ENCODE measurements at places on chromosomes 7 and 10. TPM values are rescaled to one million over a fixed set of nuclear protein-coding genes. Genes with fewer than 3 reads are reported as not detected.
A peak's percentile ranks its signal among the peaks of the same experiment; 100 is the strongest.

DNA sequence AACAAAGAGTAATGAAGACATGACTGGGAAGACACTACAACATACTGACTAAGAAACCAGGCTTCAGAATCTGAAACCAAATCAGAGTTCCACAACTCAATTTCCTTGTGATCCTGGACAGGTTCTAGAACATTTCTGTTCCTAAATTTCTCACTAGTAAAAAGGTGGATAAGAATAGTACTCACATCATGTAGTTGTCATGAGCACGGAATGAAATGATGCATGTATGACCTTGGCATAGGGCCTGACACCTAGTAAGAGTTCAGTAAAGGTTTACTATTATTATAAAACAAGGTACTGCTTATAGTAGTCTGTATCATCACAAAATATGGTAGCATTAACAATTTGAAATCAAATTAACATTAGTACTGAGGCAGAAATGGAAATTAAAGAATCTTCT, 19.9 kb downstream of the DOCK4 start:
- no peaks in the 10 kb centered on the region for H3K27me3 ChIP-seq
- DNase-seq = no peak
- no peak overlapping the region for H3K4me3 ChIP-seq
- no peak overlapping the region for H3K27ac ChIP-seq
- peaks cover 2% of the 10 kb centered on the region for H3K36me3 ChIP-seq
- peaks cover 25% of the 10 kb centered on the region for H3K4me1 ChIP-seq

Gene CCDC146
- 29.6 TPM for total RNA-seq

DNA sequence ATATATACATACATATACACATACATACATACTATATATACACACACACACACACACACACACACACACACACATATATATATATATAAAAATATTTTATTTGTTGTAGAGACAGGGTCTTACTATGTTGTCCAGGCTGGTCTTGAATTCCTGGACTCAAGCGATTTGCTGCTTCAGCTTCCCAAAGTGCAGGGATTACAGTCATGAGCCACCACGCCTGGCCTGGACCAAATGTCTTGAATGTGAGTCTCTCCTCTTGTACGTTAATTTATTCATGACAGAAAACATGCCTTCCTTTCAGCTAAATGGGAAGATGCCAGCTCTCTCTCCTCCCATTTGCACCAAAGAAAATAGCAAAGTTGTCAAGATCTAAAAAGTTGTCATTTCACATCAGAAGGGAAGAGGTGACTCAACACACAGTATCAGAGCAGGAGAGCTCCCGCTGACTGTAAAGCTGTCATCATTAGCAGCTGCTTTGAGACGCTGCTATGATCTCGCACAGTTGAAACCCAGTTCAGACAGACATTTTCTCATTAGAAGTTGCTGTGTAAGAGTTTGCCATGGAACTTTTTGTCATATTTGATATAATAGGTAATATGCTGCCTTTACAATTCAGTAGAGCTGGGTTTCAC, 224.3 kb downstream of the SFMBT2 start:
- H3K4me1 ChIP-seq = no peaks in the 10 kb centered on the region
- peaks cover 9% of the 10 kb centered on the region for H3K36me3 ChIP-seq
- H3K27ac ChIP-seq = no peak overlapping the region

Gene TLX1
- not detected for total RNA-seq

DNA sequence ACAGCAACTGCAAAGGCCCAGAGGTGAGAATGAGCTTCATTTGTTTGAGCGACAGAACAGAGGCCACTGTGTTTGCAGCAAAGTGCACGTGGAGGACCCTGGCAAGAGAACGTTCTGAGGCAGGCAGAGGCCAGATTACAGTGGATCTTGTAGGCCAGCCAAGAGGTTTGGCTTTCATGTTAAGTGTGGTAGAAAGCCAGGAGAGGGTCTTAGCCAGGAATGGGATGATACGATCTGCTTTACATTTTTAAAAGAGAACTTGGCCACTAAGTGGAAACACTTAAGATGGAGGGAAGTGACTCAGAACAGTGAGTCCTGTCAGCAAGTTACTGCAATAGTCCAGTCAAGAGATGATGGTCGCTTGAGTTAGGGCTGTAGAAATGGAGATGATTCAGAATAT, 4.6 kb downstream of the CCDC136 start:
- no peak overlapping the region for H3K4me3 ChIP-seq
- no peaks in the 10 kb centered on the region for H3K36me3 ChIP-seq
- DNase-seq = peak; percentile 67
- H3K27me3 ChIP-seq = no peaks in the 10 kb centered on the region
- H3K27ac ChIP-seq = no peak overlapping the region
- H3K4me1 ChIP-seq = peaks cover 5% of the 10 kb centered on the region

DNA sequence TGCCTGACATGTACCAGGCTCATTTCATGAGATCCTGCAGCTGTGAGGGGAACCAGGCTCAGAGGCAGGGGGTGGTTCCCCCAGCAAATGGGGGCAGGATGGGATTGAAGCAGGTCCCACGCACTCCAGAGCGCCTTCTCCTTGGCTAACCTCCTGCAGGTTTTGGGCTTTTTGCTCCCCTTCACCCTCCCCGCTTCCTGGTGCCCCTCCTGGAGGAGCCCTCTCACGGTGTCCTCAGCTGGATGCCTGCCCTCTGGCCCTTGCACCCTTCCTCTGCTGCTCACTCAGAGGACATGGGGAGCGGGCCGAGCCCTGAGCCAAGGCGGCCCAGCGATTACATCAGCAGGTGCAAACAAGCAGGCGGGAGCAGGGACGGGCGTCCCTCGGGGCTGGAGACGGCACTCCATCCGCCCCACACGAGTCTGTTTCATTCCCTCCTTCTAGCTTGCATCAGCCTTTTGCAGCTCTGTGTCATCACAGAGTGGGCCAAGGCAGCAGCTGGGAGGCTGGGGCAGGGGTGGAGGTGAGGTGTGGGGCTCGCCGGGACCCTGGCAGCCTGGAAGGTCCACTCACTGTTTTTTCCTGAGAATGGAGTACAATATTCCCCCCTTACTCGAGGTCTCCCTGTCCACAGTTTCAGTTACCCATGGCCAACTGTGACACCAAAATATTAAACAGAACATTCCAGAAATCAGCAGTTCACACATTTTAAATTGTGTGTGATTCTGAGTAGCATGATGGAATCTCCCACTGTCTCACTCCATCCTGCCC, 52.7 kb upstream of the SLC29A3 start:
- H3K4me3 ChIP-seq = no peak overlapping the region
- peaks cover 10% of the 10 kb centered on the region for H3K4me1 ChIP-seq
- no peaks in the 10 kb centered on the region for H3K36me3 ChIP-seq
- no peak for DNase-seq

DNA sequence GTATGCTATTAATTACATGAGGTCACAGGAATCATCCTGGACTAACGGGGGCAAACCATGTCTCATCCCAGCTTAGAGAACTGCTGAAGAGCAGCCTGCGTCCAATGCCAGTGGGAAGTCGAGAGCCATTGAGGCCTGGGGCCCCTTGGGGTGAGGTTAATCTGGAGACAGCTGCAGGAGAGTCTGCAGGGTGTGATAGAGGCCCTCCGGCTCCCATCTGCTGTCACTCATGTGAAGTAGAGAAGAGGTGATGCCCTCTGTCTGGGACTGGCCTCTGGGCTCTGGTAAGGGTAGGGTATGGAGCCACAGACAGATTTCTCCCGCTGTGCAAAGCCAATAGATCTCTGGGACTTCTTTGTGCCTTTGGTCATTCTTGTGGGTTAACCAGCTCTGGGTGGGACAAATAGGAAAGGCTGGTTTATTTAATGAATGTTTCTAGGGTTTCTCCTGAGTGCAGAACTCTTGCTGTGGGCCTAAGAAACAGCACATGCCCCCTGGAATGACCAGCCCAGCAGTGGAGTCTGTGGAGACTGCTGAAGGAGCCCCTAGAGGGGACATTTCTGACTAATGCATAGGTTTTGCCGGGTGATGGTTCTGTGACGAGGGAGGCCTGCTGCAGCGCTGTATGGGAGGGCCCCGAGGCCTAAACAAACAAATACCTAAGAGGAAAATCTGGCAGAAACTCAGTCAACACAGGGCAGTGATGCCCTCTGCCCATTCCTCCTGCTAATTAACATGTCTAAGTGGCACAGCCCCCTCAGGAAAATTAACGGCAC, 34.5 kb downstream of the CRHR2 start:
- no peaks in the 10 kb centered on the region for H3K4me1 ChIP-seq
- no peaks in the 10 kb centered on the region for H3K36me3 ChIP-seq
- no peak for DNase-seq
- no peak overlapping the region for H3K4me3 ChIP-seq

GRCh38 chr10:34297541-34298345, 517.4 kb downstream of the PARD3 start:
- H3K4me3 ChIP-seq = no peak overlapping the region
- H3K4me1 ChIP-seq = peaks cover 21% of the 10 kb centered on the region
- no peaks in the 10 kb centered on the region for H3K36me3 ChIP-seq

DNA sequence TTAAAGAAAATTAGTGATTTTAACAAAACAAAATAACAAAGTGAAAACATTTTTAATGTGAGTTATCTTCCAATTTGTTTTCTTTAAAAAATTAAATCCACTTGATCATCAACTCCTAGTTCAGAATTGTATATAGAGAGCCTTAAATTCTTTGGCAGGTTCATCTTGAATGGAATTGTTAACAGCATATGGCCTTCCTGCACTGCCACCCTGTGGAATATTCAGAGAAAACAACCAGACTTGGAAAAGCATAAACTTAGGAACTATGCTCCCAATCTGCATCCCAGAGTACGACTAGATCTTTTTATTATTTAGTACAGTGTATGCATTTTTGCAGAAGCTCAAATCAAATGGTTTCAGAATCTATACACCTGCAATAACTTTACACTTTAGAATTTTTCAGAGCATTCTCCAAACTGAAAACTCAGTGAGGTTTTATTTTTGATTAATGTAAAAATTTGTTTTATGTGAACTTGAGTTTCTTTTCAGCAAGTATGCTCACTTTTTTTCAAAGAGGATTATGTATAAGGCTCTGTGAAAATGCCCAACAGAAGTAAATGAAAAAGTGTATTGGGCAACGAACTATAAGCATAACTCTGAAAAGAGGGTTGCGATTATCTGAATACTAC, 44.9 kb upstream of the ANK3 start:
- no peaks in the 10 kb centered on the region for H3K36me3 ChIP-seq
- no peaks in the 10 kb centered on the region for H3K27me3 ChIP-seq
- peak; percentile 78 for DNase-seq
- H3K4me3 ChIP-seq = no peak overlapping the region

DNA sequence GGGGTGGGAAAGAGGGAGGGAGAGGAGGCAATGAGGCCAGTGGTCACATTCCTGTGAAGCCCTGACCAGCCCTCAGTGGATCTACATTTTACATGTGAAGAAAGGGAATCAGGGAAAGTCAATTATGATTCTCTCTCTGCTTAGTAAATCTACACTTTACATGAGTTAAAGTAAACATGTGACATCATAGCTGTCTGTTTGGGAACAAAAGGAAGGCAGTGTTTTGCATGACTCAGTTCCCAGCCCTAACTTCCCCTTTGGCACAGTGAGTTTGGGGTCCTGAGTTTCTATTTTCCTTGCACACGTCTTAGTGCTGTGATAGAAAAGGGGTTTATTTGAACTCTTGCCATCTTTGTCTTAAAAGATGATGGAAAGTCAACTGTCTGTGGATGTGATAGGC, 615.1 kb downstream of the SDK1 start:
- DNase-seq = peak; percentile 37
- no peak overlapping the region for H3K27ac ChIP-seq
- no peaks in the 10 kb centered on the region for H3K27me3 ChIP-seq
- no peaks in the 10 kb centered on the region for H3K4me1 ChIP-seq
- H3K4me3 ChIP-seq = no peak overlapping the region

DNA sequence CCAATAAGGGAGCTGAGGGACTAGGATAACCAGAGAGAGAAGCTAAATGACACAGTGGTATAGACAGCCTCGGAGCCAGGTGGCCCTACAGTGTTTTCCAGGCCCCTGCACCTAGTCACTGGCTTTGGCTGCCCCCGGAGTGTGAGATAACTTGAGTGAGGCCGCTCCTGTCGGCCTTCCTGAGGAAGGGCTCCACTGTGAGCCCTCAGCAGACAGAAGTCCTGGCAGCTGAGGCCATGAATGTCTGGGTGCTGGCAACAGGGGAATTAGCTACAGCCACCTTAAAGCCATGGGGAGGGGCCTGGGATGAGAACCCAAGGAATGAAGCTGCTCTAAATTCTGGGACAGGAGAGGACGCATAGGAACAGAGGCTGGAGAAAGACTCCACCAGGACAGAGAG, 4.6 kb upstream of the GDF10 start:
- DNase-seq = no peak
- H3K27ac ChIP-seq = no peak overlapping the region
- peaks cover 21% of the 10 kb centered on the region for H3K4me1 ChIP-seq
- no peak overlapping the region for H3K4me3 ChIP-seq
- H3K36me3 ChIP-seq = no peaks in the 10 kb centered on the region

All from lung (tissue), 17 donors.